ENCODE measurements at places on chromosomes 4 and X.

GRCh38 chr4:25775166-25775565 lies 87.6 kb downstream of the SEL1L3 start:
- no peak for DNase-seq

GRCh38 chrX:140190441-140191108 lies 225.3 kb upstream of the CXorf66 start:
- DNase-seq, result no peak

DNA sequence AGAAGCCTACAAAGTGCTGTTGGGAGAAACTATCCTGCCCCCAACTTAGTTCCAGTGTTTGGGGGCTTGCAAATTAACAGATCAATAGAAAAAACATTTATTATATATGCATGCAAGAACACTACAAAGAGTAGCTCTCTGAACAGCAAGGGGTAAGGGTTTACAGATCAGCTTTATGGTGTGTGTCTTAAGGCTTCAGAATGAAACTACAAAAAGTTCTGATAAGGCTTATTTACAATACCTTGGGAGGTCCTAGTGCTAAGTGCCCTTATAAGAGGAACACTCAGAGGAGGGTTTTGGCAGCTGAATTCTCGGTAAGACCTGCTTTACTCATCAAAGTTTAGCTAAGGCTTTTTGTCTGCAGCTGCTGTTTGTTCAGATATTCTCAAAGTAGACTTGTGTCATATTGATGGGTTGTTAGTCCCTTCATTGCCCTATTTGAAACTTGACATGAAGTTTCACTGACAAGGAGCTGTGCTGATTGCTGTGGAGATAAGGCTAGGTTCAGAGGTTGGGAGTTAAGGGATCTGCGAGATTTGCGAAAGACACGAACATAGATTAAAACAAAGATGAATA lies 7.7 kb downstream of the ERVMER34-1 start:
- no peak for DNase-seq

- no peak for DNase-seq
Measured at GRCh38 chr4:155599596-155599995, 67.1 kb upstream of the GUCY1A1 start.

DNA sequence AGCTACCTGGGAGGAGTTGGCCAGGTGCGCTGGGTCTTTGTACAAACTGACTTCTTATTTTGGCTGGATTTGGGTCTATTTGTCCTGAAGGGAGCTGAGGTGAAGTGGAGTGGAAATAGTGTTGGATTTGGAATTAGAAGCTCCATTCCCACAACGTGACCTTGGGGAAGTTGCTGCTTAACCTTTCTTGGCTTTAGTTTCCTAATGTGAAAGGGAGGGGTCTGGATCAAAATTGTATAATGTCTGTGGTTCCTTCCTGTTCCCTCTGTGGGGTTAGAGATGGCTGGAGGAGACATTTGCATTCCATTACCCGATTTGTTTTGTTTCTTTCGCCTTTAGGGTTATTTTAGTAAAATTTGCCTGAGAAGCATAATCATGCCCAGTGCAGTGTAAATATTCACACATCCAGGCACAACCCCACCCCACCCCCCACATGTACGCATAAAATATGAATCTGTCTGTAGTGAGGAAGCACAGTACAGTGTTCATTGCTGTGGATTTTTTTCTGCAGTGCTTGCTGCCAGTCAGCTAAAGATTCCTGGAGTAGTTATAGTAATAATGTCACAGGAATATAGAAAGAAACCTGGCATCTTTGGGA lies 21.5 kb downstream of the JADE1 start:
- no peak for DNase-seq

GRCh38 chrX:14073071-14073470 lies 43.4 kb upstream of the GEMIN8 start:
- DNase-seq, result no peak

DNA sequence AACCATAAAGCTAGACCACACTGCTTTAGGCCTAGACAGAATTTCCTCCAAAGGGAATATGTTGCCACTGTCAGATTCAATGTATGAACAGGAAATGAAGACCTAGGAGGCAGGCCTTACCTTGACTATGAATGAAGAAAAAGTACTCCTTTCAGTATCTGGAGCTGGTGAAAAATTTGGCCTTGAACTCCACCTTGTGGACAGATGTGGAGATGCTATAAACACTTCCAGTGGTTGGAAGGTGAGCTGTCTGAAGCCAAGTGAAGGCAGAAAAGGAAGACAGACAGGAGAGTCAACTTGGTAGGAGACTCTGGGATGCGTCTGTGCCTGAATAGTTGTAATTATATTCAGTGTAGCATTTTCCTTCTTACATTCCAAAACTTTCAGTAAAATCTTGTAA lies 17.2 kb downstream of the SPIN3 start:
- DNase-seq, result no peak

- DNase-seq, result no peak
Measured at GRCh38 chr4:121239951-121240350, 75.8 kb upstream of the TNIP3 start.

Data from liver (tissue), 10 donors.